ENCODE measurements at places on chromosomes 16 and 17. TPM values are rescaled to one million over a fixed set of nuclear protein-coding genes. Genes with fewer than 3 reads are reported as not detected.

The CXCL16 gene
- total RNA-seq: 37.5 TPM

The KRT36 gene
- total RNA-seq: not detected

The LRRC46 gene
- total RNA-seq: 0.07 TPM

The RETREG3 gene
- 78.3 TPM for total RNA-seq

The CHST5 gene
- total RNA-seq: not detected

The TSC2 gene
- total RNA-seq: 53.7 TPM

The CD300C gene
- not detected for total RNA-seq

The CASKIN1 gene
- total RNA-seq: 0.34 TPM

The GDPD1 gene
- 2.4 TPM for total RNA-seq

The P2RX5 gene
- 1.4 TPM for total RNA-seq

The OTOP3 gene
- not detected for total RNA-seq

The FMNL1 gene
- 3.4 TPM for total RNA-seq

The CCT6B gene
- 1.0 TPM for total RNA-seq

The IKZF3 gene
- total RNA-seq: under 0.01 TPM

The CBX2 gene
- total RNA-seq: 2.8 TPM

The SPOP gene
- total RNA-seq: 58.8 TPM

The C16orf54 gene
- not detected for total RNA-seq

The ZKSCAN2 gene
- 4.4 TPM for total RNA-seq

The OTOP2 gene
- 0.34 TPM for total RNA-seq

The NLRC5 gene
- total RNA-seq: 2.4 TPM

The CTRB2 gene
- total RNA-seq: not detected

The KIF18B gene
- under 0.01 TPM for total RNA-seq

The HDAC5 gene
- total RNA-seq: 18.5 TPM

The HOXB13 gene
- total RNA-seq: not detected

The HSD3B7 gene
- 4.1 TPM for total RNA-seq

The CCL16 gene
- not detected for total RNA-seq

The SLC16A13 gene
- 3.0 TPM for total RNA-seq

The IRX5 gene
- total RNA-seq: 0.93 TPM

The ATP2C2 gene
- total RNA-seq: 26.7 TPM

The CRYBA1 gene
- total RNA-seq: not detected

The C17orf107 gene
- 4.4 TPM for total RNA-seq

The RAB11FIP4 gene
- 30.3 TPM for total RNA-seq

The RNPS1 gene
- total RNA-seq: 80.3 TPM

The GPR139 gene
- total RNA-seq: not detected

The CCDC154 gene
- 0.57 TPM for total RNA-seq

The ABCA9 gene
- 0.71 TPM for total RNA-seq

The HSPB9 gene
- not detected for total RNA-seq

The SPAG5 gene
- total RNA-seq: 1.0 TPM

The ASPA gene
- not detected for total RNA-seq

The NPTX1 gene
- under 0.01 TPM for total RNA-seq

The PLEKHG4 gene
- 3.1 TPM for total RNA-seq

The ALOX12B gene
- total RNA-seq: 1.7 TPM

The KLHL10 gene
- not detected for total RNA-seq

The PDPR gene
- 21.8 TPM for total RNA-seq

The G6PC1 gene
- not detected for total RNA-seq

The TAC4 gene
- not detected for total RNA-seq

The ASIC2 gene
- total RNA-seq: not detected

The TP53TG3F gene
- not detected for total RNA-seq

The SMIM36 gene
- not detected for total RNA-seq

The IRX3 gene
- 2.1 TPM for total RNA-seq

The ZNF469 gene
- total RNA-seq: under 0.01 TPM

The KRTAP4-2 gene
- not detected for total RNA-seq

The AOC2 gene
- total RNA-seq: 0.68 TPM

The KRT32 gene
- not detected for total RNA-seq
